H1 (cell line): ENCODE measurements at places on chromosomes 4 and X. TPM values are rescaled to one million over a fixed set of nuclear protein-coding genes. Genes with fewer than 3 reads are reported as not detected.

DNA sequence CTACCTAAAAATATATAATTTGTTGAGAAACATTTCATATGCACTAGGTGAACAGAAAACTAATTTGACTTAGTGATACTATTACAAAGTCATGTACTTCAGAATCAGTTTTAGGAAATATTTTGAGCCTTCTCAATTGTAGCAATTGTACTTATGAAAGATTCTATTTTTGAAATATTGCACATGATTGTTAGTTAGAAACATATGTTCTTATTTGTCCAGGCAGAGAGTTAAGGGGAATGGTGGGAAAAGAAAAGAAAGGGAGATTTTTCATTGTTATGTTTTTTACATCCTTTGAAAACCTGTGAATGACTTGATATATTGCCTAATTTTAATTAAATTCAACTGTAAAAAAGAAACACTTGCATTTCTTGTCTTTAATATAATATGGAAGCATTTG, 66.0 kb downstream of the GLRB start:
- DNase-seq = no peak
- no peaks in the 10 kb centered on the region for H3K36me3 ChIP-seq
- H3K27me3 ChIP-seq = no peaks in the 10 kb centered on the region
- no peaks in the 10 kb centered on the region for H3K4me1 ChIP-seq
- no peak overlapping the region for H3K27ac ChIP-seq

GRCh38 chr4:172982151-172982590, 186.4 kb upstream of the GALNT7 start:
- no peaks in the 10 kb centered on the region for H3K27me3 ChIP-seq
- no peak overlapping the region for H3K4me3 ChIP-seq
- no peak overlapping the region for H3K27ac ChIP-seq
- no peaks in the 10 kb centered on the region for H3K36me3 ChIP-seq
- no peaks in the 10 kb centered on the region; the same call in 1 of the 2 replicates for H3K4me1 ChIP-seq

- H3K36me3 ChIP-seq = no peaks in the 10 kb centered on the region
- no peaks in the 10 kb centered on the region for H3K27me3 ChIP-seq
- no peak for DNase-seq
- no peak overlapping the region for H3K27ac ChIP-seq
- no peaks in the 10 kb centered on the region for H3K4me1 ChIP-seq
Measured at GRCh38 chrX:44400588-44400987, 57.1 kb upstream of the EFHC2 start.

DNA sequence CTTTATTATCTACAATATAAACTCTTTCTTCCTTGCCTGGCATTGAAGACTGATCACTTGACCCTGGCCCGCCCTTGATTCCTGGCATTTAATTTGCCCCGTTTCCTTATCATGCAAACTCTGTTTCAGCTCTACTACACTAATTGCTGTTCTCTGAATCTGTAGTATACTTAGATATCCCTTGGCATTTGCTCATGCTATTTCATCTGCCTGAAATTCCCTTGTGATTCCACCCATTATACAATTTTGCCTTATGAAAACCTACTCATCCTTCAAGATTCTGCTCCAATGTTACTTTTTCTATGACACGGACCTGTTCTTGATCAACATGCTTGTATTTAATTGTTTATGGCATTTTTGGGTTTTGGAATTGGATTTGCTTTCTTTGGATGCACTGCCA, 459.9 kb upstream of the AMOT start:
- H3K4me3 ChIP-seq = no peak overlapping the region
- no peak overlapping the region for H3K27ac ChIP-seq
- DNase-seq = no peak
- H3K4me1 ChIP-seq = no peaks in the 10 kb centered on the region
- H3K36me3 ChIP-seq = no peaks in the 10 kb centered on the region
- no peaks in the 10 kb centered on the region for H3K27me3 ChIP-seq

GRCh38 chr4:4857001-4857808, 2.3 kb upstream of the MSX1 start:
- no peak overlapping the region for H3K27ac ChIP-seq
- DNase-seq = no peak
- no peak overlapping the region for H3K4me3 ChIP-seq

DNA sequence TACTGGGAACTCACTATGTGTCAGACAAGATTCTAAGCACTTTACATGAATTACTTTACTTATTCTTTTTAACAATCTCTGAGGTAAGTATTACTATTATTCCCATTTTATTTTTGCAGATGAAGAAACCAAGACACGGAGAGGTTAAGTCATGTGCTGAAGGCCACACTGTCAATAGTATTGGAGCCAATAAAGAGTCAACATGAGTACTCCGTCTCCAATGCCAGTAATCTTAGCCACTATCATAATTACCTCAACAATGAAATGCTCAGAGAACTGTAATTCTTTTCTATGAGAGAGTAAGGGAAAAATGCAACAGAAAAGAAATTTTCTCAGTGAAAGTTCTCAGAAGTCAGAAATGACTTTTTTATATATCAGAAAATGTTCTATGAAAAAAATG, 12.7 kb downstream of the EGF start:
- no peaks in the 10 kb centered on the region for H3K27me3 ChIP-seq
- no peak overlapping the region for H3K4me3 ChIP-seq
- no peak overlapping the region for H3K27ac ChIP-seq
- no peak for DNase-seq
- H3K4me1 ChIP-seq = no peaks in the 10 kb centered on the region
- no peaks in the 10 kb centered on the region for H3K36me3 ChIP-seq

- H3K36me3 ChIP-seq = no peaks in the 10 kb centered on the region
- no peak overlapping the region for H3K4me3 ChIP-seq
- no peaks in the 10 kb centered on the region for H3K27me3 ChIP-seq
- no peak overlapping the region for H3K27ac ChIP-seq
- DNase-seq = no peak
Measured at GRCh38 chr4:7956270-7956808, 16.7 kb upstream of the AFAP1 start.

- H3K27ac ChIP-seq = no peak overlapping the region
- H3K36me3 ChIP-seq = no peaks in the 10 kb centered on the region
- no peak for DNase-seq
- peaks cover 3% of the 10 kb centered on the region for H3K4me1 ChIP-seq
- H3K4me3 ChIP-seq = no peak overlapping the region
Measured at GRCh38 chr4:4787421-4787820, 72.0 kb upstream of the MSX1 start.

DNA sequence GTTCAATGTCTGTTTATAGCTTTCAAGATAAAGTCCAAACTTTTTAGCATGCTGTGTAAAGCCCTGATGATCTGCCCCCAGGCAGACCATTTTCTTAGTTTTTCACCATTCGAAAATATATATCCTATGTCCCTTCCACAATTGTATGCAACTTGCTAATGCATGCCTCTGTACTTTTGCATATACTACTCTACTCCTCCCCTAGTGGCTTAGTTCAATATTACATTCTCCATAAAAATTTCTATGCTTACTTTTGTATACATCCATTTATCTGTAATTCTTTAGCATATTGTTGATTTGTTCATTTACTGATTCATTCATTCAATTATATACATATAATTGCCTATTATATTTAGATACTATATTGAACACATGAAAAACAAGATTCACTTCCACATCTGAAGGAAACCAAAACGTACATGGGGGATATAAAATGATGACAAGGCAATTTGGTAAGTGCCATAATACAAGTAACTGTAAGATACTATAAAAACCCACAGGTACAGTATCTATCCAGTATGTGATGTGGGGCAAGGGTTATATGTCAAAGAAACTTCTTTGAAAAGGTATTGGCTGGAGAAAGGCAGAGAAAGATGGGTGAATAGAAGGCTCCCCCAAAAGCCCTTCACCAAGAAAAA, 902.5 kb downstream of the FAM133A start:
- no peak for DNase-seq
- H3K4me1 ChIP-seq = no peaks in the 10 kb centered on the region
- H3K27ac ChIP-seq = no peak overlapping the region
- H3K36me3 ChIP-seq = no peaks in the 10 kb centered on the region

DNA sequence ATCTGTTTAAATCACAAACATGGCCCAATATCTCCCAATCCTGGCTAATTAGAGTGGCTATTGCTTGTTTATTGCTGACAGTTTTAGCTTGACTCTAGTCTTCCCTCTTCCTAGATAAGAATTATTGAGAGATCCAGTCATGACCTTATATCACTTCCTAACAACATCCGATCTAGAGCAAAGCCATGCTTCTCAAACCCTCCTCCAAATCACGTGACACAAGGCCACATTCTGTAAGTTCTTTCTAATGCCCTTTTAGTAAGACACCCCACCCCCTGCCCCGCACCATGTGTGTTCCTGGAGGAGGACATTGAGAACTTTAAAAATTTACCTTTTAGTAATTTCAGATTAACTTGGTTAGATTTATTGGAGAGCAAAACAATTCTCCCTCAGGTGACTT, 40.6 kb upstream of the RASSF6 start:
- H3K4me1 ChIP-seq = no peaks in the 10 kb centered on the region
- H3K4me3 ChIP-seq = no peak overlapping the region
- no peaks in the 10 kb centered on the region for H3K36me3 ChIP-seq
- peaks cover 2% of the 10 kb centered on the region; the same call in 1 of the 2 replicates for H3K27me3 ChIP-seq
- no peak for DNase-seq

- H3K27ac ChIP-seq = no peak overlapping the region
- H3K4me3 ChIP-seq = no peak overlapping the region
- no peak for DNase-seq
- no peaks in the 10 kb centered on the region for H3K36me3 ChIP-seq
- H3K4me1 ChIP-seq = no peaks in the 10 kb centered on the region
Measured at GRCh38 chr4:89248879-89249281, 58.7 kb downstream of the GPRIN3 start.

GRCh38 chrX:20515841-20516461, 249.2 kb upstream of the RPS6KA3 start:
- DNase-seq = no peak
- no peak overlapping the region for H3K27ac ChIP-seq
- H3K27me3 ChIP-seq = no peaks in the 10 kb centered on the region
- no peaks in the 10 kb centered on the region for H3K4me1 ChIP-seq

The ZCCHC4 gene
- 10.8 and 12.5 TPM in 2 replicates for total RNA-seq

The CNGA1 gene
- 0.52 and 0.54 TPM in 2 replicates for total RNA-seq

The RADX gene
- 3.5 and 4.5 TPM in 2 replicates for total RNA-seq

The DOK7 gene
- not detected in 2 replicates for total RNA-seq

The TMEM255A gene
- 0.23 and 0.73 TPM in 2 replicates for total RNA-seq

The L1CAM gene
- 38.7 and 43.0 TPM in 2 replicates for total RNA-seq

The TMPRSS11F gene
- not detected in 2 replicates for total RNA-seq

The GAGE12E gene
- total RNA-seq = not detected in 2 replicates
